ENCODE measurements at places on chromosomes 5 and 9.

GRCh38 chr5:143105216-143105905 lies 298.1 kb downstream of the NR3C1 start:
- DNase-seq, result no peak

DNA sequence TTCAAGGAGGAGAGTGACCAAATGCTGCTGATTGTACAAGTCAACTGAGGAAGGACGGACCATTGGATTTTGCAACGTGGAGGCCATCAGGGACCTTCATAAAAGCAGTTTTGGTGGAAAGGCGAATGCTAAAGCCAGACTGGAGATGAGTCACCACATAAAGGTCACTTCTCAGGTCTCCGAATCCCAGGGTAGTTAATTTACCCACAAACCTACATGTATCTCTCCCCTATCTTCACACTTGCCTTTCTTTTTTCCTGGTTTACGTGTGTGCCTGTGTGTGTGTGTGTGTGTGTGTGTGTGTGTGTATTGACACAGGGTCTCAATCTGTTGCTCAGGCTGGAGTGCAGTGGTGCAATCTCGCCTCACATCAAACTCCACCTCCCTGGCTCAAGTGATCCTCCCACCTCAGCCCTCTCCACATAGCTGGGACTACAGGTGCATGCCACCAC lies 4.6 kb upstream of the CTNNA1 start:
- no peak for DNase-seq

DNA sequence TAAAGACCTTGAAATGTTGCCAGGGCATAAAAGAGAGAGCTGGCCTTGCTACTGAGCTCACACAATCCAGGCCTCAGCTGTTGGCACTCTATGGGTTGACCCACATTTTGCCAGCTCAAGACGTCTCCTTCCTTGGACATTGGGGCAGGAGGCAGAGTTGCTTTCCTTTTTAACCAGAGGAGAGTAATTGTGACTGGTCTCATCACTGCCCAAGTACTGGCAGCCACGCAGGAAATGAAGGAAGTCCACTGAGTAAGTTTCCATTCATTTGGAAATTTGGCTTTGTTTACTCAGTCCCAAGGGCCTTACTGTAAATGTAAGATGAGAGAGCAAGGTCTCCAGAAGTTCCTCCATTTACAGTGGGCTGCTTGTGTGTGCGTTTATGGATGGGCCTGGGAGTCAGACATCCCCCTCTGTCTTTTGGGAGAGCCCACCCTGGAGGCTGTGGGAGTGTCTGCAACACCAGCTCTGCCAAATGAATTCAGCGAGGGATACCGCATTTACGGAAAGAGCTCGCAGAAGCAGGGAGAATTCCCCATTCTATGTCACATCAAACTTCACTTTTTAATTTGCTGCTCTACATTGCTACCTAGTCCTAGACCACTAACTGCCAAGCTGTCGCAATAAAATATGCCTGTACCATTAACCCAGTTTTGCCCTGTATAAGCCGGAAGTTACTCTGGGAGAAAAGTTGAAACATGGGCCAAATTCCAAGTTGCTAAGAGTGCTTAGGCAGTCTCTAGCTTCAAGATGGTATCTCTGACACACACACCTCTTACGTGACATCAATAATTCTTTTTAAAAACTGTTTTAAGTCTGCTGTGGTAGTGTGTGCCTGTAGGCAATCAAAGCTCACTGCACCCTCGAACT lies 24.5 kb upstream of the PDZD2 start:
- no peak for DNase-seq

GRCh38 chr5:155480731-155481131 lies 467.2 kb downstream of the KIF4B start:
- DNase-seq, result no peak

DNA sequence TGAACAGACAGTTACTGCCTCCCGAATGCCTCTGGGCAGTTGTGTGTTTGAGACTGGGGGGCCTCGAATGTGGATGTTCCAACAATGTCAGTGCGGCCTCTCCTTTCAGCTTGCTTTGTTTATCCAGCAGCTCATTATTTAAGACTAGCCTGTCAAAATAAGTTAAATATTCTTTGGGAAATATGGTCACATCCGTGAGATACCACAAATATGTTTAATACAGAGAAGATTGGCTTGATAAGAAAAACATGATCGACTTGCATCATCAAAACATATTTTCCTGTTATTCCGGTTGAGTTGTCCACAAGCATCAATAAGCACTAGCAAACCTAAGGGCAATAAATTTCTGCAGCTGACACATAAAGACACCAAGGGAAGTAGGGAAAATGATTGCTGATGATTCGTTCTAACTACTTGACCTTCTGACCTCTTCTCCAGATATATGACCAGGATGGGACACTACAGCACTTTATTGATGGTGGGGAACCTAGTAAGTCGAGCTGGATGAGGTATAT lies 66.5 kb downstream of the PRDM6 start:
- no peak for DNase-seq

DNA sequence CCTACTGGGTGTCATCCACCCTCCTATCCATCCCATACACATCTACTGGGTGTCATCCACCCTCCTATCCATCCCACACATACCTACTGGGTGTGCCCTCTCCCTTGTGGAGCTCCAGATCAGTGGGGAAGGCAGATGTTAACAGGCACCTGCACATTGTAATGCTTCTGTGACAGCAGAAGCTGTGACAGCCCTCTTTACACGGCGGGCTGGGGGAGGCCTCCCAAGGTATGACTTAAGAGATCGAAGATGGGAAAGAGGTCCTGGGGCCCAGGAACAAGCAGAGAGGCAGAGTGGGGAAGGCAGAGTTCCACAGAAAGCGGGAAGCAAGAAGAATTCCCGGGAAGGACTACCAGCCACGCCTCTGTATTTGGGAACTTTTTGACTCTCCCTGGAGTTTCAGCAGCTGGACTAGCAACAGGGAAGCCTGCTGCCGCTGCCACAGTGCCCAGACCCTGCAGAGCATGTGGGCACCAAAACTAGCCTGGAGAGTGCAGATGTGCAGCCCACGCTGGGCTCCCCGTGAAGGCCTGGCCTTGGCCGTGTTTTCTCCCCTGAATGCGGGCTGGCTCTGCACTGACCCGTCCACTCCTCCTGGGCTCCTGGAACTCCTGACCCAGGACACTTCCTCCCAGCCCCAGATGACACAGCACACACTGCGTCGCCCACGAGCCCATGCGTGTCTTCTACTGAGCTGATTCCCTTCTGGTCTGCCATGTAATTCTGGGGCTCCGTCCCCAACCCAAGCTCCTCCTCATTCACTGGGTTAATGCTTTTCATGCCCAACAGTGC lies 9.3 kb downstream of the TOR1A start:
- DNase-seq, result no peak

DNA sequence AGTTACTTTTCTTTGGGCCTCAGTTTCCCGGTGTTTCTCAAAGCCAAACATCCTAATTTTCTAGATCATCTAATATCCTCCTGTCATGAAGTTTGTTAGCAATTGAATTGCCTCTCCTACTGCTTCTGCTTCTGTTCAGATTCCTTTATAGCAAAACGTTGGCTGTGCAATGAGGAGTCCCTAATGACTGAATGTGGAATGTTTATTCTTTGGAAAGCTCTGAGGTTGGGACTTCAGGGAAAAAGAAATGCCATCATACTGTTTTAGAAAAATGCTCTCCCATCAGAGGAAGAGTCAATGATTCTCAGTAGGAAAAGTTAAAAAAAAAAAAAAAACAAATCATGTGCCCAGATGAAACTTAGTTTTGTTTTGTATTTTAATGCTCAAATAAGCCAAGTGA lies 268.7 kb upstream of the PAPPA start:
- DNase-seq, result no peak

- no peak for DNase-seq
Measured at GRCh38 chr5:135486131-135487036, 34.2 kb upstream of the TIFAB start.

- DNase-seq, result no peak
Measured at GRCh38 chr5:83066548-83067110, 10.6 kb downstream of the TMEM167A start.

DNA sequence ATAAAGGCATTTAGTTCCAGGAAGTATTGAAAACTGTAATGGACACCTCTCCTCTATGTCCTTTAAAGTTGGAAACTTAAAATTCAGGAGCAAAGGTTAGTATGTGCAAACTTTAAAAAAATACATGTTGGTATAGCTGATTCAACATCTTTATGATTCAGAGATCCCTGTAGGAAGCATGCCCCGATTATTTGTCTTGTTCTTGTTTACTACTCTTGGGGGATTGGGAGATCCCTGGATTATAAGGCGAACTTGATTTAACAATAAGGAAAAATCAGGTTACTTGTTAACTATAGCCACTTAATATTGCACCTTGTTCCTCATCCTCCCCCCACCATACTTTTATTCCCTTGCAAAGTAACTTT lies 1.7 kb downstream of the F2RL1 start:
- DNase-seq, result no peak

DNA sequence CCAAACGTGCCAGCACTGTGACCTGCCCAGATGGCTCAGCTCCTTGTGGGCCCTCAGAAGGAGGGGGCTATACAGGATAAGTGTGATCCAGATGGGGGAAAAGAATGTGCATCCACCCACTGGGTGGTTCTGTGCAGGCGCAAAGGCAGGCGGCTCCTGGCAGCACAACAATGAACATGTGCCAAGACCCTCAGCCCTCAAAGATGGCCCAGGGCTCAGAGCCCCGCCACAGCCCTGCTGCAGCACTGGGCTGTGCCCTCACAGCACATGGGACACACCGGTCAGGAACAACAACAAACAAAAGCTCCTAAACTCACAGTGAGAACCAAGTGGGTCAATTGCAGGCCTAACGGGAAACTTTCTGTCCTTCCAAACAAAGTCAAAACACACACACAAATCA lies 4.7 kb downstream of the SEMA4D start:
- DNase-seq, result no peak

GRCh38 chr5:175640106-175640775 lies 17.6 kb upstream of the HRH2 start:
- DNase-seq, result no peak

DNA sequence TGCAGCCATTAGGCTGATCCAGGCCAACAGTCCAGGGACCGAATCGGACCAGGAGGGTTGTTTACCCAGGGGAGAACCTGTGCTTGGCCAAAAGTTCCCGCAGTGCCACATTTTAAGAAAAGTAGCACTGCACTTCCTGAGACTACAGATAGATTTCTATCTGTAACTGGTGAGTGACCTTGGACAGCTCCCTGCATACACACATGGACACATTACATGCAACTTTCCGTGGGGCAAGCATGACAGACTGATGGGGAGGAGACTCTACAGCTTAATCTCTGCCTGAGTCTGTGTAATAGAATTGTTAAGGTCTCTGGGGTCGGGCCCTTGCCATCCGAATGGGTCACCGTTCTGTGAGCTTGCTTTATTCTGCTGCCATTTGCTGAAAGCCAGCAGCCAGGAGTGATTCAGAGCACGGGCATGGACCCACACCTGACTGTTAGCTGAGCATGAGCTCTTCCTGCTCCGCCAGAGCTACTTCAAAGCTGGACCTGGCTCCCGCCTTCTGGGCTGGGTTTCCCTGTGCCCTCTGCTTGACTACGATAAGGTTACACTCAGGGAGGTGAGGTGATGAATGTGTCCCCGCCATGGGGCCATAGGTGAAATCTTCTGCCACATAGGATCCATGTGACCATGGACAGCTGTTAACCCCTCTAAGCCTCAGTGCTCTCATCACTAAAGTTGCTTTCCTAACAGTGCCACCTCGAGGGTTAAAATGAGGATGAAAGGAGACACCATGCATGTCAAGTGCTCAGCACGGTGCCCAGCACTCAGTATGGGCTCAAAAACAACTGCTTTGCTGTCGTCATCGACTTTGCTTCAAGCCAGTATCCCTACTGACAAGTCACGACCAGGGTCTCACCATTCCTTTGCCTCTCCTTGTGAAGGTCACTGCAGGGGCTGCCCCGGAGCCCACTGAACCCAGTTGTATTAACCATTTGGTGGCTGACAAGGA lies 200.0 kb downstream of the MELK start:
- DNase-seq, result no peak

DNA sequence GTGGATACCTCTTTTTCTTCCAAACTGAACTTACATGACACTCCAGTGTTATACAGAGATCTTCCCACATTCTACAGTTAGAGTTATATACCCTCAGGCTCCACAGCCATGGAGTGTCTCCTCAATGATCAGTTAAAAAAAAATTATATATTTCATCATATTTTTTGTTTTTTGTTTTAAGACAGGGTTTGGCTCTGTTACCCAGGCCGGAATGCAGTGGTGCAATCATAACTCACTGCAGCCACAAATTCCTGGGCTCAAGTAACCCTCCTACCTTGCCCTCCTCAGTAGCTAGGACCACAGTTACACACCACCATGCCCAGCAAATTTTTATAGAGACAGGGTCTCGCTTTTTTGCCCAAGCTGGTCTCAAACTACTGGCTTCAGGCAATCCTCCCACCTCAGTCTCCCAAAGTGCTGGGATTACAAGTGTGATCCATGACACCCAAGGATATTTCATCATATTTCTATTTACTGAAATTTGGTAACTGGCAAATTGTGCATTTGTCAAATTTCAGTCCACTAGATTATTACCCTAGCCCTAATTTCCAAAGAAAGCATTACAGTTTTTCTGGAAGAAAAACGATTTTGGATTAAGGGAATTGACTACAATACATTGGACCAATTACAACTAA lies 18.1 kb upstream of the SCAI start:
- DNase-seq, result no peak

DNA sequence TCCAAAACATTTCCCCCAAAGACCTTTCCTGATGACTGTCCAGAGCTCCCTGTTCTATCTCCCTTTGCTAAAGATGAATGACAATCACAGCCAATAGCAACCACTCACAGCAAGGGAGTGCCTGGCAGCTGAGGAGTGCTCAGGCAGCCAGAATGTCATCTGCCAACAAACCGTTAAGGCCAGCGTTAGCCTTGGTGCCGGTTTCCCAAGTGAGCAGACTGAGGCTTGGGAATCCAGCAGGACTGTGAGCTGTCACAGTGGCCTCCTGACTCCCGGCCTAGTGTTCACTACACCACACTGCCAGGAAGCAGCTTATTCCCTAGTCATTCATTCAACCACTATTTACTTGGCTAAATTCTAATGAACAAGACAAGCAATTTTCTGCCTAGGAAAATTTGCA lies 24.7 kb downstream of the STK10 start:
- no peak for DNase-seq

DNA sequence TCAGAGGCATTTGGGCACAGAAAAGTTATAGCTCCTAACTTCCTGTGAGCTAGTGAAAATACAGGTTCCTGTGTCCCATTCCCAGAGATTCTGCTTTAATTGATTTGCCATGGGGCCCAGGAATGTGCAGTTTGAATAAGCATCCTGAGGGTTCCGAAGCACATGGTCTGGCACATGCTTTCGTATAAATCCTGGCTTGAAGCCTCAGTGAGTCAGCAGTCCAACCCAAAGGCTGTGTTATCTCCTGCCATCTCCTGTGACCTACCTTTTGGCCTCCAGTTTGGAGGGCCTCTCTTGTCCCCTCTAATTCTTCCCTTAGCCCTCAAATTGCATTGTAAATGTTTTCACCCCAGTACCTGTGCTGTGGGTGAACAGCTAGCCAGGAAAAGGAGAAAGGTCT lies 183.8 kb downstream of the NR3C1 start:
- DNase-seq, result no peak

DNA sequence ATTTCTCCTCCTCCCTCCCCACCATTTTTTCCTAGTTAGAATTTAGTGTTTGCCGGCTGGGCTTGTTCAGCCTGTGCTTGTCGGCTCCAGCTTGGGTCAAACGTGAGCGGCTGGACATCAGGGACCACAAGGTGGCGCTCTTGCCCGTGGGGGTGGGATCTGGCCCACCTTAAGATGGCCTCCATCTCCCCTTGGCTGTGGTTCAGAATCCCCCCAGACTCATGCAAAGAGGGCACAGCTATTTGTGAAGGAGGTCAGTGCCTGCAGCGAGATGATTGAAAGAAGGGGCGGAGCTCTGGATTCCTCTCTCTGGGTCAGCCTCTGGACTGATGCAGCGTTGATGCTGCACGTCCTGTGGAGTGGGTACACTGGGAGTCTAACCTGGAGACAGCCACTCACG lies 283.3 kb upstream of the TUT7 start:
- DNase-seq, result no peak

All from colonic mucosa (tissue), 4 donors.